ENCODE measurements at places on chromosomes 2 and 18.

GRCh38 chr2:181268174-181268867, 188.9 kb upstream of the ITGA4 start:
- no peak for DNase-seq

DNA sequence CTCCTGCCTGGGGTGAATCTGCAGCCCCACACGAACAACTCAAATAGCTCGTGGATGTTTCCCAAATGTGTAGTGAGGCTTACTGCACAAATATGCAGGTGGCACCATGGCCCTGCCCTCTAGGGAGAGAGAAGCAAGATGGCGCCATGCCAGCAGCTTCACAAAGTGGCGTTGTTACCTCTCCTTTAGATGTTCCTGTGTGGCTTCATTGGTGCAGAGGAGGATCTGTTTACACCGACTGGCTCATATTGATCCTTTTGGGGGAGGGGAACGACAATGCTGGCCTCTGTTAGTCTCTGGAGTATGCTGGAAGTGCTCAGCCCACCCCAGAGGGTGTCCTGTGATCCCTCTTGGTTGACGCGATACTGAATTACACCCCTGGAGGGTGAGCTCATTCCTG, 99.5 kb upstream of the GATA6 start:
- DNase-seq = no peak

- no peak for DNase-seq
Measured at GRCh38 chr2:162706770-162707169, 131.8 kb downstream of the KCNH7 start.

DNA sequence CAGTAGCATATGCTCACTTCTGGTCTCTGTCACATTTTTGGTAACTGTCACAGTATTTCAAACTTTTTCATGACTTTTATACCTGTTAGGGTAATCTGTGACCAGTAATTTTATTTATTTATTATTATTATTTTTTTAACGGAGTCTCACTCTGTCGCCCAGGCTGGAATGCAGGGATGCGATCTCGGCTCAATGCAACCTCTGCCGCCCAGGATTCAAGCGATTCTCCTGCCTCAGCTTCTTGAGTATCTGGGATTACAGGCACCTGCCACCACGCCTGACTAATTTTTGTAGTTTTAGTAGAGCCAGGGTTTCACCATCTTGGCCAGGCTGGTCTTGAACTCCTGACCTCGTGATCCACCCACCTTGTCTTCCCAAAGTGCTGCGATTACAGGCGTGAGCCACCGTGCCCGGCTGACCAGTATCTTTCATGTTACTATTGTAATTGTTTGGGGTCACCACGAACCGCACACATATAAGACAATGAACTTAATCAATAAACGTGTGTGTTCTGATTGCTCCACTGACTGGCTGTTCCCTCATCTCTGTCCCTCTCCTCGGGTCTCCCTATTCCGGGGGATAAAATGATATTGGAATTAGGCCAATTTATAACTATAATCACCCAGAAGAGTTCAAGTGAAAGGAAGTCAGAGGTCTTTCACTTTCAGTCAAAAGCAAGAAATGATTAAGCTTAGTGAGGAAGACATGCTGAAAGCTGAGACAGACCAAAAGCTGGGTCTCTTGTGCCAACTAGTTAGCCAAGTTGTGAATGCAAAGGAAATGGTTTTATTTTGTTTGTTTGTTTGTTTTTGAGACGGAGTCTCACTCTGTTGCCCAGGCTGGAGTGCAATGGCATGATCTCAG, 22.9 kb downstream of the TGIF1 start:
- DNase-seq = peak; percentile 17

GRCh38 chr2:19861813-19862212, 40.0 kb downstream of the TTC32 start:
- DNase-seq = no peak

DNA sequence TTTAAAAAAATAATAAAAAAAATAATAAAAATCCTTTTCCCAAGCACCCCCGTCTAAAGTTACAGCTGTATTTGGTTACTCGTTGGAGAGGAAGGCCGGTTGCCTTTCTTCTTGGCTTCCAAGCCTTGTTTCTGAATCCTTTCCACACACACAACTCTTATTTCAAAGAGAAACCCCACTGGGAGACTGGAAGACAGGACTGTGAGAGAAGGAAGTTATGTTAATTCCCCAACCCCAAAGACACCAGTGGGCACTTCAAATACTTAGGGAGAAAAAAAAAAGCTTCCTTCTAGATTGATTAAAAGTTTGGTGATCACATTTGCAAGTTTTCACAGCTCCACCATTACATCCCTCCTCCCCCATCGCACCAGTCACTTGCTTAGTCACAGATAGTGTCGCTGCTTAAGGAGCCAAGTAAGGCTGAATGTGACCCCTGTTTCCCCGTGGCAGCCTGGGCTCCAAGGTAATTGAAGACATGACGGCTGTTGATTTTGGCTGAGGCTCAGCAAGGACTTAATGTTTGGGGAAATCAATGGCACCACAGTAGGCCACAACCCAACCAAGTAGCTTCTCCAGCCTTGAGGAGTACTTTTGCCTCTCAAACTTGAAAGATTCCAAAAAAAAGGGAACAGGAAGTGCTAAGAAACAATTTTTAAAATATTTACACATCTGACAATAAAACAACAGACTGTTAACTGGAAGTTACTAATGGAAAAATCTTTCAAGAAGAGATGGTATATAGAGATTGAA, 40.8 kb upstream of the FRZB start:
- no peak for DNase-seq

GRCh38 chr2:36564377-36564930, 33.5 kb downstream of the FEZ2 start:
- DNase-seq = no peak

DNA sequence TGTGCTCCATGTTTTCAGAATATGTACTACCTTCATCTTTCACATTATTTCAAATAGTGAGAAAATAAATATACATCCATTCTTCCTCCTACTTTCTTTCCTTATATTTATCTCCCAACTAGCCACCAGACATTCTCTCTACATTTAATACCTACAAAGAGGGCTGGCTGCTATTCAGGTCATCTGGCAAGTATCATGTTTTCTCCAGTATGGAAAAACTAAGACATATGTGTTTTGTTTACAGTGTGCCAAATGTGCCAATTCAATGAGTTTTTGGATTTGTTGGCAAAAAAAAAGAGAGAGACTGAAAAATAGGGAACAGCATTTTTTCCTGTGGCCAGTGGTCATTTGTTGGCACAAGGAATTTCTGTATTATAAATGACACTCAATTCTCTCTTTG, 1207.3 kb downstream of the DPP10 start:
- no peak for DNase-seq

DNA sequence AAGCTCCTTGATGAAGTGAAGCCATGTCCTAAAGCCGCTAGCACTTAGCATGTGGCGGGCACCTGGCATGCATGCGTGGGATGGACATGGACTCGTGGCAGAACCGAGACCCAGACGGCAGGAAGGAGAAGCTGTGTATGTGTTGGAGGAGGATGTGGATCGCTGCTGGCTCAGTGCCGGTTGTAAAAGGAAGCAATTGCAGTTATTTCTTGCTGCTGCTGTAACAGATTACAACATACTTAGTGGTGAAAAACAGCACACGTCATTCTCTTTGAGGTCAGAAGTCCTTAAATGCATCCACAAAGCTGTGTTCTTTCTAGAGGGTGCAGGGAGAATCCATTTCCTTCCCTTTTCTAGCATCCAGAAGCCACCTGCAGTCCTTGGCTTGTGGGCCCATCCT, 74.6 kb downstream of the AGAP1 start:
- no peak for DNase-seq

GRCh38 chr18:35578936-35579335, 2.6 kb upstream of the GALNT1 start:
- no peak for DNase-seq

GRCh38 chr2:25635797-25636196, 37.6 kb downstream of the DTNB start:
- no peak for DNase-seq

DNA sequence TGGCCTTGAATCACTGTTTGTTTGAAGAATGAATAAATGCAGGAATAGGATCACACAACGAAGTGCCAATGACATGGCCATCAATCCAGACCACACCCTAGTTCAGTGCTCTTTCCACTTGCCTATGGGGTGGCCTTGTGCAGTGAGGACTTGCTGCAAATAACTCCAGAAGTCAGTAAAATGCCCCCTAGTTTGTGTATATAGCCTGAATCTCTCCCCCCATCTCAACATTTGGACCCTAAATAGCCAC, 299 bp downstream of the FABP1 start:
- no peak for DNase-seq

DNA sequence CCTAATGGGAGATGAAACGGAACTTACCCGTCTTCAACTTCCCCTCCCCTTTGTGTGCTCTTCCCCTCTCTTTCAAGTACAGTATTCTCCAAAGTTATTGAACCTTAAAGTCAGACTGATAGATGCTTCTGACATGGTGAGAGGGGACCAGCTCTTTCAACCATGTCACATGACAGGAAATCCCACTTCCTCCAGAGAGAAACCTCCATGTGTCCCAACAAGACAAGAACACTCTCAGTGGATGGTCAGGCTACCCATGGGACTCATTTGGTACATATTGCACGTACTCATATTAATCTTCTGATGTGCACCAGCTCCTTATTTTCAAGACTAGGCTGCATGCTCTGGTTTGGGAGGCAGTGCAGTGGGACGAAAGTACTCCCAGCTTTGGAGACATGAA, 44.6 kb upstream of the REG3G start:
- DNase-seq = no peak

DNA sequence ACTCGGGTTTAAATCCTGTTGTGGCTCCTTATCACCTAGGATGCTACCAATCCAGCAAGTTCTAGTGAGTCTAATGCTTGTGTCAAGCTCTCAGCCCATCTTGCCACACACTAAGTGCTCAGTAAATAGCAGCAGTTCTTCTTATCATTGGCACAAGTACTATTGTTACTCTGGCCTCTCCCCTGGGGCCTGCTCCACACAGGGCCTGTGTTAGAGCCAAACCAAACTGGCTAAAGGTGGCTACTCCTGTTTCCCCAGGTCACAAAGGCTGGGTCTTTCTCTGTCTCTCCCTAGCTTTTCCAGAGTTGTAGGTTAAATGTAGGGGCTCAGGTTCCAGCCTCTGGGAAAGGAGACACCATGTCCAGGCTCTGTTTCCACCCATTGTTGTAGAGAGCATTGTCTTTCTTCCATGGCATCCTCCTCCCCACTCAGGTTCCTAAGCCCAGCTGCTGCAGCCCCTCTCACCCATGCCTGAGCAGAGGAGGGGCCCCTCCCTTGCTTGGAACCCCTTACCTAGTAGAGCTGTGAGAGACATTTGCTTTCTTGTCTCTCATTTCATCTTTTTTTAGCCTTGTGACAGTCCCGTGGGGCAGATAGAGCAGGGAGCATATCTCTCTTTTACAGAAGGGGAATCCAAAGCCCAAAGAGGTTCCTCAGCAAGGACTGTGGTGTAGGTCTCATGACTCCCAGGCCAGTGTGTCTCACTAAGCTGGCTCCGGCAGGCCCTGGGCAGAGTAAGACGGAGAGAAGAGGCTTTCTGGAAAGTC, 56.4 kb upstream of the OTOF start:
- no peak for DNase-seq

DNA sequence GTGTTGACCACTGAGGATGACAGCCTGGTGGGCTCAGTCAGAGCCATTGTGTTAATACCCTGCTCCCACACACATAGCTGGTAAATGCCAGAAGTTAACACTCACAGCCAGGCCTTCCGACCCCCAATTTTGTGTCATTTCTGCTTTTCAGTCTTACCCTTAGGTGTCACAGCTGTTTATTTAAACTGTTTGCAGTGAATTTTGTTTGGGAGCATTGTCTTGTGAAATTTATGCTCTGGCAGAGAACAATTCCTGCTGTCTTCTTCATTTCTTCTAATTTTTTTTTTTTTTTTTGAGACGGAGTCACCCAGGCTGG, 8.2 kb downstream of the LPIN1 start:
- no peak for DNase-seq

- no peak for DNase-seq
Measured at GRCh38 chr2:23525137-23525765, 140.3 kb downstream of the KLHL29 start.

GRCh38 chr18:67385455-67385854, 131.1 kb downstream of the DSEL start:
- no peak for DNase-seq

DNA sequence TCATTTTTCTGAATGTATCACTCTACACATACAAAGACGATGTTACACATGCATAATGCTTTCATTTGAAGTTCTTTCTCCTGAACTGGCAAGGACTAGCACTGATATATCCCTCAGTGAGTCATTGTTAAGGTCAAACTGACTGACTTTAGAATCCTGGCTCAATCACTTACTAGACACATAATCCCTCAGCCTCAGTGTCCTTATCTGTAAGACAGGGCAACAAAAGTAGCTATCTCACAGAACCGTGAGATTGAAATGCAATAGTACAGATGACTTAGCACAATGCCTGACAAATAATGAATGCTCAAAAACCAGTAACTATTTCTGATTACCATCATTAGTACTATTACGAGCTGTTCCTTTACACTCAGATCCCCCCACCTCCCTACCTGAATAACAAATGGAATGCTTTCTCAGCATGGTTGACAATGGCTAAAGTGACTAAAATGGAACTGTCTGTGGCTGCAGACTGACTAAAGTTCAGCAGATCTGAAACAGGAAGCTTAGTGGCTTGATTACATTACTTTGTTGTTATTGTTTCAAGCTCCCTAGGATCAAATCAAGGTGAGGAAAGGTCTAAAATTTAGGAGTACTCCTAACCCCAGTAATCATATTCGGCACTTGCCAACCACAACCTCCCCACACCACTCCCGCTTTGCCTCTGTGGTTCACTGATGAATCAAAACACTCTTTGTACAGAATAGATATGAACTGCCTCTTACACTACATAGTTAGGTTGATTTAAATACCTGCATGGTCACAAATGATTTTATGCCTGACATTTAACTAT, 35.8 kb upstream of the CACNB4 start:
- peak; percentile 29 for DNase-seq

DNA sequence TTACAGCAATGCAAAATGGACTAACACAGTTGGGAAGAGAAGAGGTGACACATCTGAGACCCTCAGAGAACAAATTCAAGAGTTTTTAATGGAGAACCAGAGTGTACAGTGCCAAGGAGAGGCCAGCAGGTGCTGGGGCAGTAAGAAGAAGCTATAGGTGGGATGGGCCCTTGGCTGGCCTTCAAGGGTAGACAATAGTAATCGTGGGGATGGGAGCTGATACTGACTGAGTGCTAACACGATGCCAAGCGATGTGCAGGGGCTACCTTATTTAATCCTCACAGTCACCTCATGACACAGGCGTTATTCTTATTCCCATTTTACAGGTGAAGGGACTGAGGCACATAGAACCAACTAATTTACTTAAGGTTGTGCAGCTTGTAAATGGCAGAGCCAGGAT, 131.9 kb upstream of the ID2 start:
- DNase-seq = no peak

DNA sequence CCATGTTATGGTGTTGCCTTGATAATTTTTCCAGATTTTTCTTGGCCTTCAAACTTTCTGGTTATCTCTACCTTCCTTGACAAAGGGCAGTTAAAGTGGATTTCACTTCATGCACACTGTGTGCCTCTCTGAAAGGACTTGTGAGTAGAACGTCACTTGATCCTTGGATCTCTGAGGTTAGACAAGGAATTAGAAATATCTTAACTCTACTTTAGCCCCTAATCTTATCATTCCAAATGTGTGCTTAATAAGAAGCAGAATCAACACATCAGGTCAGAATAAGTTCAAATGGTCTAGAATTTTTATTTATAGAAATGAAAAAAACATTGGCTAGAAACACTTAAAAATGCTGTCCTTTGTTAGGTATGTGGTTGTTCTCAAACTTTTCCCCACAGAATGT, 205.7 kb downstream of the TPGS2 start:
- DNase-seq = no peak

All from activated CD4-positive, alpha-beta T cell treated with anti-CD3 and anti-CD28 coated beads, Interleukin-2, amount 50 U/mL, for 48 hours (primary cell).